Activated T-cell treated with anti-CD3 and anti-CD28 coated beads, Interleukin-2, amount 50 U/mL, for 72 hours (primary cell): ENCODE measurements at places on chromosomes 1 and 21. TPM values are rescaled to one million over a fixed set of nuclear protein-coding genes. Genes with fewer than 3 reads are reported as not detected.

Gene TMEM51
- not detected for total RNA-seq

Gene RASSF5
- 227 TPM for total RNA-seq

Gene C1orf141
- total RNA-seq, result 0.17 TPM

Gene PARK7
- total RNA-seq, result 247 TPM

Gene FAM163A
- not detected for total RNA-seq

Gene DSCAM
- total RNA-seq, result not detected

Gene FAAP20
- total RNA-seq, result 74.6 TPM

Gene RIPPLY3
- total RNA-seq, result 0.42 TPM

Gene ZNF669
- 10.5 TPM for total RNA-seq

Gene ARHGEF10L
- not detected for total RNA-seq

Gene CADM3
- not detected for total RNA-seq

Gene SLC30A2
- total RNA-seq, result not detected

Gene TDRD5
- total RNA-seq, result not detected

Gene SPRR2G
- total RNA-seq, result not detected

Gene ARTN
- total RNA-seq, result 1.9 TPM

Gene FAM110D
- not detected for total RNA-seq

Gene KCNE2
- total RNA-seq, result 0.69 TPM

Gene DEPDC1
- total RNA-seq, result 18.0 TPM

Gene ZYG11A
- 0.72 TPM for total RNA-seq

Gene PLD5
- total RNA-seq, result not detected

Gene PLA2G2C
- 3.1 TPM for total RNA-seq

Gene RORC
- total RNA-seq, result 1.8 TPM

Gene KCNC4
- 28.9 TPM for total RNA-seq

Gene LYPD8
- total RNA-seq, result not detected

Gene RNU1-2
- total RNA-seq, result 1,100 TPM

Gene OR2T35
- not detected for total RNA-seq

Gene CASZ1
- total RNA-seq, result 15.5 TPM

Gene NBPF4
- not detected for total RNA-seq

Gene CCDC17
- total RNA-seq, result 5.2 TPM

Gene OLFML2B
- not detected for total RNA-seq

Gene AK5
- total RNA-seq, result 4.4 TPM

Gene PKP1
- not detected for total RNA-seq

Gene HENMT1
- 21.1 TPM for total RNA-seq

Gene FCMR
- total RNA-seq, result 50.3 TPM

Gene DPYD
- total RNA-seq, result 18.2 TPM

Gene AGMAT
- 7.8 TPM for total RNA-seq

Gene ECM1
- 1.5 TPM for total RNA-seq

Gene FCRL3
- 3.9 TPM for total RNA-seq

Gene GSTM1
- total RNA-seq, result 37.2 TPM

Gene LIN28A
- not detected for total RNA-seq

Gene COL24A1
- total RNA-seq, result 0.12 TPM

Gene HRNR
- not detected for total RNA-seq

Gene C1orf116
- 0.12 TPM for total RNA-seq

Gene TSSK3
- total RNA-seq, result 1.9 TPM

Gene SLC35F3
- total RNA-seq, result 2.4 TPM

Gene LCE3E
- not detected for total RNA-seq

Gene ALX3
- total RNA-seq, result not detected

Gene NBPF10
- total RNA-seq, result 2.3 TPM

Gene SEMA6C
- 4.3 TPM for total RNA-seq

Gene LRRC38
- total RNA-seq, result not detected

Gene SLC25A34
- total RNA-seq, result 3.0 TPM

Gene CFAP45
- total RNA-seq, result 2.8 TPM

Gene CELA2A
- not detected for total RNA-seq

Gene TTLL7
- 5.0 TPM for total RNA-seq

Gene BEND5
- total RNA-seq, result 6.4 TPM

Gene CSMD2
- not detected for total RNA-seq
